Astrocyte (in vitro differentiated cells and primary cell): ENCODE measurements at places on chromosomes 1 and 21. TPM values are rescaled to one million over a fixed set of nuclear protein-coding genes. Genes with fewer than 3 reads are reported as not detected.

AK5 gene
- 1.7 and 4.4 TPM in 2 replicates for total RNA-seq

SCAMP3 gene
- 68.9 and 70.3 TPM in 2 replicates for total RNA-seq

NHLH1 gene
- 0.55 and 0.70 TPM in 2 replicates for total RNA-seq

RGS1 gene
- total RNA-seq = not detected in 2 replicates

DNA sequence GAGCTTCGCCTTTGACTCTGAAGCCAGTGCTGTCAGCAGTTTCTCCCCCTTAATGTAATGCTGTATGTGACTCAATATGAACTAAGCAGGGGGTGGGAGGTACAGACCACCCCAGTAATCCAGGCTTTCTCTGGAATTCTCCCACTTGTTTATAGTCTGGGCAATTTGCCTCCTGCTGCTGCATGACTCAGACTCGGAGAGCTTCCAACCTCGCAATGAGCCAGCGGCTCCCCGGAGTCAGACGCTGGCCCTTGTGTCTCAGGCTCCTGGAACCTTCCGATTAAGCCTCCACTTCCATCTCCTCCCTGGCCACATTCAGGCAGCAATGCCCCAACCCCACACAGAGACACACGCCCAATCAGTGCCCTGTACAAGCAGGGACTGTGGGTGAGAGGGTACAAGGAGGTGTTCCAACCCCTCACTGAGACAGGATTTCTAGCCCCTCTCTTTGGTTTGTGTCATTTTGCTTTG is 471.7 kb upstream of the VAMP3 start:
- DNase-seq = peak; percentile 98

- DNase-seq = peak; percentile 42
Observed at GRCh38 chr1:167687919-167688519, 33.8 kb upstream of the MPZL1 start.

GRCh38 chr1:81446000-81446669 is 354.6 kb upstream of the ADGRL2 start:
- DNase-seq = no peak

GRCh38 chr1:230185076-230186001 is 118.3 kb downstream of the GALNT2 start:
- DNase-seq = no peak

DNA sequence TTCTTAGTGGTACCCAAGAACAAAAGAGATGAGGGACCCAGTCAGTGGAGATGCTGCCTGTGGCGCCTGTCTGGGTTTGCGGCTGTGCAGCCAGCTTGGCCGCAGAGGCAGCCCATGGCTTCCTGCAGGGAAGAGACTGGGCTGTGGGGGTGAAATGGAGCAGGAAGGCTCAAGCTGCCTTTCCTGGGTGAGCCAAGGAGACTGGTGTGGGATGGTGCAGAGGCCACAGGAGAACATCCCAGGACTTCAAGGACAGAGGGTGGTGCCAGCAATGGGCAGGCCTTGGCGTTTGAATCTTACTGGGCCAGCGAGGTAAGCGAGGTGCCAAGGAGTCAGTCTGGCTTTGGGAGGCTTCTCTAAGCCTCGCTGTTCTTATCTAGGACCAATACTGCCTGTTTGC is 26.4 kb downstream of the KCNA10 start:
- DNase-seq = no peak

DNA sequence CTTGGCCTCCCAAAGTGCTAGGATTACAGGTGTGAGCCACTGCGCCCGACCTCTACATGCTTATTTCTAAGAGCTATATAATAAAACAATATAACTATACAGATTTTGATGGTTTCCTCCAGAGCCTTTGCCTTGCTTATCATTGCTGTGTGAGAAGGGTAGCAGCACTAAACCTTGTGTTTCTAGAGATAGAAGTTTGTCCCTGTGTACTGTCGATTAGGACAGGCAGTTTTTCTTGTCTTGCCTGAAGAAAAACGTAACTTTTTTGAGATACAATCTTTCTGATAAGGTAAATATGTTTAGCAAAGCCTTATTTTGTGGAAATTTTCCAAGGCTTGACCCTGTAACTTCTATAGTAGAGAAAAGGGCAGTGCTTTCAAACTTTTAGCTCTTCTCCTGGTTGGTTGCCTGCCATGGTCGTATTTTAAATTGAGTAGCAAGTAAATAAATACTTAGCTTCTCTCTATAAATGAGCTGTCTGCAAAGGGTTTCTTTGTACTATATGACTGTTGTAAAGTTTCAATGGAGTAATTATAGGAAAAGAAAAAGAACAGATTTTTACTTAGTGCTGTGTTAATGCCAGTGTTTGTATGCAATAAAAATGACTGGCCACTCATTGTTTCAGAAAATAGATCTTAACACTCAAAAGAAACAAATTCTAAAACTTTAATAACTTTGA is 86.4 kb upstream of the CACYBP start:
- DNase-seq = no peak

DNA sequence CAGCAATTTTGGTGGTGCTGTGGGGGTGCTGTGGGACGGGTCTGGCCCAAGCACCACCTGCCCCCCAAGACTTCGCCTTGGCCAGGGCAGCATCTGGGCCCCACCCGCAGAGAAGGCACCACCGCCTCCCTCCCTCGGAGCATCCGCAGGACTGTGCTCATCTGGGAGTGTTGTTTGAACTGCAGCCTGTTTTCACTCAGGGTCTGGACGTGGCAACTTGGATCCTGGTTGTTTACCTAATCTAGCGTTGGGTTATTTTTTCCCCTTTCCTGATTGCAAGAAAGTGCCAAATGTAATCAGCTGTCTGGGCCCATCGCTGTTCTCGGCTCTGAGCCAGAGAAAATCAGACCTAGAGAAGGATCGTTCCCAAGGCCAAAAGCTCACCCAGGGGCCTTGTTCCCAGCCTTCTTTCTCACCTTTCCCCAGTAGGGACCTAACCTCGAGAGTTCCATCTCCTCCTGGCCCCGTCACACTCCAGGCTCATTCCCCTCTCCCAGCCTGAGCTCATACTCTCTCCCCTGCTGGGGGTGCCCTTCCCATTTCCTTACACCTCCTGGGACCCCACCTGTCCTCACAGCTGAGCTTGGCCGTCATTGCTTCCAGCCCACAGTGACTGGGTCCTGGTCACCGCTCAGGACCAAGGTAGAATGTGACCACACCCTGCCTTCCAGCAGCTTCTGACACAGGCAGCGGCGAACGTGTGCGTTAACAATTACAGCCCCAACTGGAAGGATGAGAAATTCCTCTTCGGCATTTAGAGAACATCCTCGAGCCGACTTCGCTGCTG is 72.0 kb upstream of the FAM20B start:
- DNase-seq = no peak

- no peak for DNase-seq
Observed at GRCh38 chr1:230858236-230858820, 10.0 kb downstream of the C1orf198 start.
